Activated naive CD4-positive, alpha-beta T cell (primary cell): ENCODE measurements at places on chromosomes 11 and 22.

GRCh38 chr11:30155428-30155827 lies 75.4 kb upstream of the FSHB start:
- DNase-seq: no peak

GRCh38 chr22:30333707-30334087 lies 7.0 kb upstream of the TBC1D10A start:
- DNase-seq: no peak

- DNase-seq: no peak
These were observed 76.8 kb upstream of the BIRC3 start for GRCh38 chr11:102240502-102240901.

DNA sequence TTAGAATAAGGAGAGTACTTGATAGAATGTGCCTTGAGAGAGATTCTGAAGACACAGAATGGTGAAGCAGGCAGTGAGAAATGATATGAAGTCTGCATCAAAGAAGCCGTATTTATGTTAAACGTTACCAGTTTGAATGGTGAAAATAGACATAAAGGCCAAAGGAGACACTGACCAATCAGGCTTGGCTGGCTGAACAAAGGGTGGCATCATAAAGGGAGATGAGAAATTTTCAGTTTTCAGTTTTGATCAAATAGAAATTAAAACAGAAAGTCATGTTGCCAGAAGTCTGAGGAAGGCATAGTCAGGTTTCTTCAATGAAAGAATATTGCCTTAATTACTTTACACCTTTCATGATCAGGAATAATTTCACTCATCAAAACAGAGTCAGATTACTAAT lies 6.6 kb downstream of the OR51F1 start:
- DNase-seq: no peak

DNA sequence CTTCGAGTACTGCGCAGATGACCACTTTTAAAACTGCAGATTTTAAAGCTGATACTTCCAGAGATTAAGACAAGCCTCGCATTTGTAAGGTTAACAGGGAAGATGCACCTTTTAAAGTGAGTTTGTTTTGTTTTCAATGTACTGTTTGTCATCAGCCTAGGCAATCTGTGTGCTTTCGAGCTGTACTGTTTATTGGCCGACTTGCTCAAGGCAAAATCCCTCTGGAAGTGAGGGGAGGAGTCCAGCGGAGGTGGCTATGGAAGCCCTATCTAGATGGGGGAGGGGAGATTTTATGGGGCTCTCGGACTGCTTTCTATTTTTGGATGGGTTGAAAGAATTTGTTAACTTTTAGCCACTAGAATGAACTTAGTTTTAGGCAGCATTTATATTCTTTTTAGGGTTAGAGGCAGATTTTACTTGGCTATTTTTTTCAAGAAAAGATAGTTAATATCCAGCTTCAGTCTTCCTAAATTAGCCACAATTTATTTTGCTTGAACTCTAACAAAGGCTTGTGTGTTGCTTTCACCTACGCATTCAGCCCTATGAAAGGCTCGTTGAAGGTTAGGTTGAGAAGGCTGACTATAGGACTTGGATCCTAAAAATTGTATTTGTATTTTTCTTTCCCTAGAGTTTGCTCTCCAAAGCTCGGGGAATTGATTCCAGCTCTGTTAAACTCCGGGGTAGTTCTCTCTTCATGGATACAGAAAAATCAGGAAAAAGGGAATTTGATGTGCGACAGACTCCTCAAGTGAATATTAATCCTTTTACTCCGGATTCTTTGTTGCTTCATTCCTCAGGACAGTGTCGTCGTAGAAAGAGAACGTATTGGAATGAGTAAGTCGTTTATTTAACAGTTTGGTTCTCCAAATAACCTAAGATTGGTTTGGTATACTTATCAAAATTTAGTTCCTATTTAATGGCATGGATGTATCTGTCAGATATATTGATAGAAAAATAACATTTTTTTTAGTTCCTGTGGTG lies 2.1 kb downstream of the WEE1 start:
- DNase-seq: no peak

DNA sequence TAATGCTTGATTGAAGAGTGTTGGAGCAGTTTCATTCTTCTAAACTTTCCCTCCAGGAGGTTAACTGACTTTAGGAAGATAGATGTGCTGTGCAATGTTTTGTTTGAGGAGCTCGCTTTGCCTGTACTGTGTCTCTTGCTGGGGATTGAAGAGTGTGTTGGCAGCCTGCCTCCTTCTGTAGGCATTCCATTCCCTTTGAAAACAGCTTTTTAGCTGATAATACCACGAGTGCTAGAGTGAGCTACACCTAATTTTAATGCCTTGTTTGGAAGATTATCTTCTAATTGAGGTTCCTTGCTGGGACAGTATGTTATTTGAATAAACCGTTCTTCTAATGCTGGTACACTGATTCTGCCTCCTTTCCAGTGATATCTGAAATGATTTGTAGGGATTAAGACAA lies 7.2 kb downstream of the DDX10 start:
- DNase-seq: no peak

GRCh38 chr11:70661761-70662501 lies 263.6 kb downstream of the CTTN start:
- no peak for DNase-seq

GRCh38 chr11:113992459-113993110 lies 17.7 kb downstream of the HTR3A start:
- DNase-seq: no peak

- DNase-seq: no peak
These were observed at the start of gene EHF for GRCh38 chr11:34620820-34621792. Gene EHF (plus strand): TSS chr11:34621093. CDS start chr11:34642631, 21,538 bp downstream.

- DNase-seq: no peak
These were observed 104.2 kb downstream of the NAV2 start for GRCh38 chr11:19816817-19817216.

DNA sequence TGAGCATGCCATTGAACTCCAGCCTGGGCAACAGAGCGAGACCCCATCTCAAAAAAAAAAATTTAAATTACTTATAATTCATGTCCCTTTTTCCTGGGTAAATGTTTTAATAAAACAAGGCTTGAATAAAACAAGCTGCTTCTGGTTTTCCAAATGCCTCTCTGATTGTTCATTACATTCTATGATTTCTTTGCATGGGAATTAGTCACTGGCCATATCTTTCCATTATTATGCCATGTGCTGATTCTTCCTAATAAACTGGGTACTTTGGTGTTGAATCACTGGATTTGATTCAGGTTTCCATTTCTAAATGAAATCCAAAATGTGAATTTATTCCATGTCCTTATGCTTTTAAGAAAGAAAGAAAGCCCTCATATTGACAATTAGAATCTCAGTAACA lies 42.6 kb downstream of the ZNF215 start:
- DNase-seq: no peak

- no peak for DNase-seq
These were observed 28.8 kb downstream of the NRXN2 start for GRCh38 chr11:64694026-64694755.

- DNase-seq: no peak
These were observed 31.4 kb downstream of the IGHMBP2 start for GRCh38 chr11:68935066-68935465.

DNA sequence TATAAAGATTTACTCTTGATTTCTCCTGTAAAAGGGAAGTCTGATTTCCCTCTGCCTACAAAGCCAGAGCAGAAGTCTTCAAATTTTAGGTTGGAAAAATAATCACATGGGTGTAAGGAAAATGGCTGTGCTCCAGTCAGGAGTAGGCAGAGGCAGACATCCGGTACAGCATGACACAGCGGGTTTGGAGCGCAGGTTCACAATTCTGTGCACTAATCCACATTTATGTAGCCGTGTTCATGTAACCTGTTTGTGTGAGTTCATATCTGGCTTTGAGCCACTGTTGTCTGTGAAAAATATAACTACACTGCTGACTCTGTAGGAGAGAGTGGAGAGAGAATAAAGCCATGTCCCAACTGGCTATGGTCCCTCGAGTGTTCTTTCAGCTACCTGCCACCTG lies 248.0 kb downstream of the CASP12 start:
- no peak for DNase-seq

- no peak for DNase-seq
These were observed 1032.8 kb upstream of the RAG2 start for GRCh38 chr11:37630866-37631265.

- no peak for DNase-seq
These were observed 60.3 kb downstream of the CECR2 start for GRCh38 chr22:17429516-17429915.

GRCh38 chr11:117983163-117983475 lies 3.1 kb upstream of the IL10RA start:
- no peak for DNase-seq

GRCh38 chr11:115257678-115258077 lies 246.5 kb downstream of the CADM1 start:
- DNase-seq: no peak

DNA sequence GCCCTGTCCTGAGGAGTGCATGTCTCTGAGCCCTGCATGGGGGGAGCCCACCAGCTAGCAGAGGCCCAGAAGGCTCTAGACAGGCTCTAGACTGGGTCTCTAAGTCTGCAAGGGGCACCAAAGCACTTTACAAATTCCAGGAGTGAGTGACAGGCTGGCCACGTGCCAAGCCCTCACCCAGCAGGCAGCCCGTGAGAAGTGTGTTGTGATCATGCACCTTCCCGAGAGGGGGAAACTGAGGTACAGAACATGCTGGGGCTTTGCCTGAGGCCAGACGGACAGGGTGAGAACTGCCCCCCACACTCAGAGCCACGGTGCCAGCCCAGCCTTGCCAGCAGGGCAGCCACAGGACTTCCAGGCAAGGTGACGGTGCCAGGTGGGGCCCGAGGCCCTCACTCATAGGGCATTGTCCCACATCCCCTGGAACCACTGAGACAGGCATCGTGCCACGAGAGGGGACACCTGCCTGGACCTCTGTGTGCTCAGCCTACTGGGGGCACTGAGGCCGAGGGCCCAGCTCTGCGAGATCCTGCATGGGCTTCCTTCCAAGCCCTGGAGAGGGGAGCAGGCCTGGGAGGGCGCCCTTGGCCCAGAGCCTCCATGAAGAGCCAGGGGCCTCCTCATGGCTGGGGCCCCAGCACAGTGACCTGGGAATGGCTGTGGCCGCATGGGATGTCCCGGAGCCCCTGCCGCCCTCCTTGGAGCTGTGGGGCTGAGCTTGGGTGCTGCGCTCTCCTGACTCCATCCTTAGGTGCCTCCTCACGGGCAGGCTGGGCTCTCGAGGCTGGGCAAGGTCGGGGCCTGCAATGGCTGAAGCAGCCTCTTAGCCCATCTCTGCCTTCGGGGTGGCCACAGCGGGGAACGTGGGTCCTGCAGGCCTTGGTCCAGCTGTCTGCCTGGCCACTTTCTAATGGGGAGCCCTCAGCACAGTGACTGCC lies 121.5 kb downstream of the KCNQ1OT1 start:
- DNase-seq: no peak

DNA sequence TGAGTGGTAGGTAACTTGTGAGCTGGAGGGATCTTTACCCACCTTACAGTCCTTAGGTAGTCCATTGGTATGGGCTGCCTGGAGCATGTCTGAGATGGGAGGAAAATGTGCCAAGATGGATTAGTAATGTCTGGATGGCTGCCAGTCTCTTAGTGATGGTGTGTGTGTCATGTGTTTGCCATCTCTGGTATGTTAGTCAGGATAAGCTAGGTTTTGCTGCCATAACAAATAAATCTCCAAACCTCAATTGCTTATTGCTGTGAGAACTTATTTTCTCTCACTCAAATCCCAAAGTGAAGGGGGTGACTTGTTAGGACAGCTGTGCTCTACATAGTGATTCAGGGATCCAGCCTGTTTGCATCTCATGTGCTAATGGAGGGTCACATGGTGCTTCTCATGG lies 40.9 kb upstream of the MYEOV start:
- DNase-seq: no peak

- DNase-seq: peak; percentile 28
These were observed 5.5 kb downstream of the YDJC start for GRCh38 chr22:21624120-21624879.

DNA sequence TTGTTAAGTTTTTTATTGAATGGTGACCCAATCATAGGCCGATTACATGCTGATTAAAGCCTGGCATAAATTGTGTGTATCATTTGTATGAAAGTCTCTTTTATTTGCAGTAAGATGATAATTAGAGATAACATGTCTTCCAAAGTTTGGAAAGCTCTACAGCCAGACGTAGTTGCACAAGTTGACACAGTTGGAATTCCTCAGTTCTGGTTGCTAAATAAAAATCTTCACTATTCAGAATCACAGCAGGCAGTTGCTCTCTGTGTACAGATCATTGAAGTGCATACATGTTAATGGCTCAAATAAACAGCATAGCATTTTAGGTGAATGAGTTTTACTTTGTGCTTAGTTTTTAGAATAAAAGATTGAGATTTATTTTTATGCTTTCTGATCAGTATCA lies 69.5 kb downstream of the ARHGAP42 start:
- DNase-seq: no peak

DNA sequence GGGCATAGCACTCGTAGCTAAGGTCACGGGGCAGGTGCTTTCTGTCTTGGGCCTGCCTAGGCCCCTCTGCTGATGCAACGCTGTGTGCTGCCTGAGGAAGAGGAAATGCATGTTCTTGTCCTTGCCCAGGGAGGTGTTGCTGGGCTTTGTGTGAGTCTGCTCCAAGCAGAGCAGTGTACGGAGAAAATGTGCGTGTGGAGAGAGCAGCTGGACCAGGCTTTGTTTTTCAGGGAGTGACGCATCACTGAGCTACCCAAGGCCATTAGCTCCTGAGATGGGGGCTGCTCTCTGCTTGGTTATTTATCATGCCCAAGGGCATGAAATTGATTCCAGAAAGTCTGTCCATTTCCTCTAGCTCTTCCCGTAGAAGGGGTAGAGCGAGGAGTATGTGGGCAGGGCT lies 82.9 kb upstream of the THY1 start:
- DNase-seq: no peak

DNA sequence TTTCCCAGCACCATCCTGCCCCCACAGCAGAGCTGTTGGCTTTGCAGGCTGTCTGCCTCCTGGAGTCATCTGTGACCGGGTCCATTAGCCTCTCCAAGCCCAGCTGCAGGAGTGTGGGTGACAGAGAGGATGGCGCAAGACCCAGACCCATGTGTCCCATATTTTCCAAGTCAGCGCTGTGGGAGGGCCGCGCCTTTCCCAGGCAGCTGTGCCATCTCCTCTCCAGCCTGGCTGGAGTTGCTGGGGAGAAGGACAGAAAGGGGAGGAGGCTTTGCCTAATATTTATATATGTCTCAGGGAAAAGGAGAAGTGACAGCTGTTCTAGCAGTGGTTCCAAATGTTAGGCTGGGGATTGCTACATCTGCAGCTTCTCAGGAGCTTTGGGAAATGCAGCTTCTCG lies 15.7 kb downstream of the DTX4 start:
- DNase-seq: no peak

- no peak for DNase-seq
These were observed 3.7 kb downstream of the RRP7A start for GRCh38 chr22:42515896-42516295.

GRCh38 chr22:47422736-47423135 lies 660.3 kb downstream of the TBC1D22A start:
- no peak for DNase-seq

DNA sequence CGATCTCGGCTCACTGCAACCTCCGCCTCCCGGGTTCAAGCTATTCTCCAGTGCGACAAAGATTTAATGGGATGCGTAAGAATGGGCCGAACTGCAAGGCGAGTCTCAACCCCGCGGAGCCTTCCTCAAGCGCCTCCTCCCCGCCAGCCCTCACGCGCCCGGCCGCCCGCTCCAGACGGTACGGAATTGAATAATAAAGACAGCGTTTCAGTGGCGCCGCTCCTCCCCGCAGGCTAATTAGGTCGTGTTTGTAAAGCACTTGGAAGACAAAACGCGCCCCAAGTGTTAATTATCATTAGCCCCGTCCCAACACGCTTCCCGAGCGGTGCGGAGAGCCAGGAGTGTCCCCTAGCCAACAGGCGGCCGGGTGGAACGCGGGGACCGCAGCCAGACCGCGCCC lies 192.0 kb downstream of the BUD13 start:
- DNase-seq: no peak
